Activated naive CD4-positive, alpha-beta T cell treated with anti-CD3 and anti-CD28 coated beads, Interleukin-2, amount 50 U/mL, for 72 hours (primary cell): ENCODE measurements at places on chromosomes 1 and 21. TPM values are rescaled to one million over a fixed set of nuclear protein-coding genes. Genes with fewer than 3 reads are reported as not detected.

USH2A gene
- total RNA-seq = not detected

PSRC1 gene
- 20.5 TPM for total RNA-seq

RWDD3 gene
- 8.7 TPM for total RNA-seq

CFAP57 gene
- 0.37 TPM for total RNA-seq

B3GALT2 gene
- not detected for total RNA-seq

FAM78B gene
- total RNA-seq = 0.78 TPM

LCE2A gene
- total RNA-seq = not detected

KCNQ4 gene
- 0.73 TPM for total RNA-seq

ACTL8 gene
- not detected for total RNA-seq

TP73 gene
- 0.39 TPM for total RNA-seq

KCNT2 gene
- total RNA-seq = not detected

RCSD1 gene
- 28.2 TPM for total RNA-seq

TRIM67 gene
- total RNA-seq = not detected

SPAG17 gene
- total RNA-seq = not detected

ZRANB2 gene
- total RNA-seq = 120 TPM

CRP gene
- not detected for total RNA-seq

TPTE gene
- not detected for total RNA-seq

CFAP45 gene
- total RNA-seq = 1.2 TPM

THAP3 gene
- total RNA-seq = 20.2 TPM

TMEM39B gene
- total RNA-seq = 20.3 TPM

KPRP gene
- total RNA-seq = not detected

HCRTR1 gene
- not detected for total RNA-seq

C4BPA gene
- total RNA-seq = not detected

LTN1 gene
- total RNA-seq = 35.9 TPM

SLC9A1 gene
- 16.2 TPM for total RNA-seq

FLG2 gene
- not detected for total RNA-seq

PPIAL4G gene
- 0.23 TPM for total RNA-seq

S100A12 gene
- not detected for total RNA-seq

EFNA3 gene
- total RNA-seq = 1.7 TPM

DMRTA2 gene
- total RNA-seq = not detected

ATAD3C gene
- 1.9 TPM for total RNA-seq

LRRC71 gene
- not detected for total RNA-seq

GPR25 gene
- not detected for total RNA-seq

ANKRD35 gene
- total RNA-seq = 0.50 TPM

RHBDL2 gene
- not detected for total RNA-seq

KIF21B gene
- 58.1 TPM for total RNA-seq

SLC45A1 gene
- 0.43 TPM for total RNA-seq

ADAMTSL4 gene
- 2.9 TPM for total RNA-seq

ITLN2 gene
- not detected for total RNA-seq

SHE gene
- not detected for total RNA-seq

TTC22 gene
- total RNA-seq = 9.6 TPM

KCNJ15 gene
- total RNA-seq = 0.20 TPM

PLA2G2C gene
- not detected for total RNA-seq

SOD1 gene
- 270 TPM for total RNA-seq

LDLRAD1 gene
- total RNA-seq = not detected

TRAF3IP3 gene
- total RNA-seq = 158 TPM

FCGR1A gene
- total RNA-seq = not detected

ALDH4A1 gene
- 9.8 TPM for total RNA-seq

KRTAP24-1 gene
- total RNA-seq = not detected
